Fibroblast of skin of back (primary cell): ENCODE measurements at places on chromosomes 11 and 22.

GRCh38 chr22:36550701-36551495 lies 21.9 kb upstream of the EIF3D start:
- no peak for DNase-seq

DNA sequence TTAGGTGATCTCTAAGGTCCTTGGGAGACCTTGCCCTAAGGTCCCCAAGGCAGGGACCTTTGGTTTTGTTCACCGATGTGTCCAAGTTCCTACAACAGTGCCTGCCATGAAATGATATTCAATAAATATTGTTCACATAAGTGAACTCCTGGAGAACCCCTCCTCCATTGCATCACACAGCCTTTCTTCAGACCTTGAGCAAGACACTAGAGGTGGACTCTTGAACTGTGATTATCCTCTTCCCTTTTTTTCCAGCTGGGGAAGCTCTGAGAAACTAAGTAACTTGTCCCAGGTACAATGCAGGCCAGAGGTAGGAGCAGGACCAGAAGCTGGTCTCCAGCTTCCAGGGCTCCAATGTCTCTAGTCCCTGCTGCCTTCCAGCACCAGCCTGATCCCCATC lies 76.6 kb upstream of the LMO1 start:
- no peak for DNase-seq

- DNase-seq = no peak
These were observed 1.9 kb upstream of the DGAT2 start for GRCh38 chr11:75766443-75767227.

DNA sequence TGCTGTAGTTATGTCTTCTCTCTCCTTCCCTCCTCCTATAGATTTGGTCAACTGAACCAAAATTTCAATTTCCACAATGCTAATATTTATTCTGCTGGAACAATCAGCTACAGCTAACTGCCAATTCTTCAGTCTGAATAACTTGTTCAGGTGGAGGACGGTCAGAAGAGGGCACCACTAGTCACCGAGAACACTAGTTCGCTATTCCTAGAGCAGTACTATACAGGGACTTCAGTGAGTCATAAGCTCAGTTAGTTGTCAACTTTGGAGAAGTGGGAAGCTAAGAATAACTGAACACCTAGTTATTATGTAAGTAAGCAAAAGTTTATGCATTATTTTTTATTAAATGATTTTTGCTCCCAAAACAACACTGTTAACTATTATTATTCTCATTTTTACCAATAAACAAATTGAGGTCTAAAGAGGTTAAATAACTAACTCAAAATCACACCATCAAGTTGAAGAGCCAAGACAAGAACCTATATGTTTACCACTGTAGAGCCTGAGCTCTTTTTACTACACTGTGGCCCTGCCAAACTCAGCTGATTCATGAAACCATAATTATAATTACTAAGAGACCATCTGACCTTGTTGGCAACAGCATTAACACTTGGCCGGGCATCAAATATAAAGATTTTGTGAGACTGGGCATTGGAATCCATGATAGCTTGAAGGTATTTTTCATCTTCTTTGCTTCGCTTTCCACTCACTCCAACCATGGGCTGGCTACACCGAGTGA lies 59.0 kb downstream of the CEP57 start:
- peak; percentile 80 for DNase-seq

DNA sequence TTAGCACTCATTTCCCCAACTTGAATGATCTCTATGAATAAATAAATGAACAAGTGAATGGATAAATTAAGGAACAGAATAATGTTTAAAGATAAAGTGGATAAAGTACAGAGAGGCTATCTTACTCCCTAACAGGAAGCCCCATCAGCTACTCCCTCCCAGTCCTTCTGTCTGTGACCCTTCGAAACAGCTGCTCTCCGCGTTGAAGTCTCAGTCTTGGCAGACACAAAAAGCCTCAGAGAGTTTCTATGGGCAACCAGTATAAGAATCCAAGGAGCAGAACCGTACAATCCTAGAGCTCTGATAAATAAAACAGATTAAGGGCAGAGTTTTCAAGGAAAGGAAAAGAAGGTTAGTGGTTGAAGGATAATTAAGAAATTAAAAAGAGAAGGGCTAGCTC lies 35.0 kb downstream of the GUCY1A2 start:
- DNase-seq = no peak

DNA sequence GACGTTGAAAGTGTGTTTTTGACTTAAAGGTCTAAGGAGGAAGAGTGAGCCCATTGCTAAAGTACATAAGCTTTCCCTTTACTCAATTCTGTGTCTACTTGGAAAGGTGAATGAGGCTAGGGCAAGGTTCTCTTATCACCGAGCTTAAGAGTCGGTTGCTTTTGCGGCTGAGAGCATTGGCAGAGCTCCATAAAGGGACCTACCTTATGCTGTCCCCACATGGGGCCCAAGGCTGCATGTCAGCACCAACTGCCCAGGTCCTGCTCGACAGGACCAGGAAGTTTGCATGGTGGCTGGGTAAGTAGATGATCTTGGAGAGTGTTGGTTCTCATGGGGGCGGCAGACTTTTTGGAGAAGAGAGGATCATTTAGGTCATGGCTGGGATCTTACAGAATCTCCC lies 91.2 kb downstream of the ZBTB16 start:
- DNase-seq = no peak

DNA sequence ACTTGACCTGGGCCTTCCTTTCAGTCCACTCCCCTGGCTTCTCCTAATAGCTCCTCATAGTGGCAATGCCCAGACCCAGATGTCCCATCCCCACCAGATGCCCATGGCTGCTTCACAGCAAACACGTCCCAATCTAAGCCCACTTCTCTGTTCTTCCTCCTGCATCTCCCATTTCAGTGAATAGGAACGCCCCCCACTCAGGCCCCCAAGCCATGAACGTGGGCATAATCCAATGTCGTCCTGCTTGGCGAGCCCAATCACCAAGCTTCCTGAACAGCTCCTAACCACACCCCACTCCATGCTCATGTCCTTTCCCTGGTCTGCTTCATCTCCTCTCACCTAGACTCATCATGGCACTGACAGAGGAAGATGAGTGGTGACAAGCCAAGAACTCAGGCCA lies 8.9 kb downstream of the IL18BP start:
- DNase-seq = no peak

DNA sequence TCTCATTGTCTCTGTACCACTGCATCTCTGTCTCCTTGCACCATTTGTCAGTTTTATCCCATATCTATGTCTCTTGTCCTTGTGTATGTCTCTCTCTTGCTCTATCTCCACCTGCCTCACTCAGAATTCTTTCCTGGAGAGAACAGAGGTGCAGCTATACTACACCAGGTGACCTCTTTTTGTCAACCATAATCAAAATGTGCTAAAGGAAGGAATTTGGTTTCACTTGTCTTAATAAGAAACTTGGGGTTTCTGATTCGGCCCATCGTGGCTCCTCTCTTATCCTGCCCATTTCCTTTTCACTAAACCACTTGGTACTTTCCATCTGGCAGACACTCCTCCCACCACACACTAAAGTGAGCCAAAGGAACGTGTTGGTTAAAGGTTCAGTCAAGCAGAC lies 2.0 kb upstream of the C11orf42 start:
- DNase-seq = no peak

DNA sequence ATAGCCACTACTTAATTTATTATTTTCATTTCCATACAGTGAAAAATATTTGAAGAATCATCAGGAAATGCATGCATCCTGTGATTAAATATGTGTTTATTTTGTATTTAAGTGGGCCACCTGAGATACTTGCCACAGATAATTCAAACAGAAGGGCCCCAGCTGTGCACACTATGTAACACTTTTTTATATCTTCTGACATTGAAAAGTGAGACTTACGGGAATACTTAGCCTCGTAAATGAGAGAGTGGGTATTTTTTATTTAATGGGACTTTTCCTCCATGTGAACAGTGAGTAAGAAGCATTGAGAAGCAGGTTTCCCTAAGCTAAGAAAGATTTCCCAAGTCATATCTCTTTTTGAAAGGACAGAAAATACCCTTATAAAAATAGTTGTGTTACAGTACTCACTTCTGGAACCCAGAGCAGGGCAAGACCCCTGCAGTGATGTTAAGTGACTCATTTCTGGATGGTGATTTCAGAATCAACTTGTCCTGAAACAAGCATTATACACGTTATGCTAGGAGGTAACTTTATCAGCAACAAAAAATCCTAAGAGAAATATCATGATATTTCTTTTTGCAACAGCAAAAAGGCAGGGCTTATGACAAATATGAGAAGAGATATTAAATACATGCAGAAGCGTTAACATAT lies 478.1 kb upstream of the CHORDC1 start:
- no peak for DNase-seq

DNA sequence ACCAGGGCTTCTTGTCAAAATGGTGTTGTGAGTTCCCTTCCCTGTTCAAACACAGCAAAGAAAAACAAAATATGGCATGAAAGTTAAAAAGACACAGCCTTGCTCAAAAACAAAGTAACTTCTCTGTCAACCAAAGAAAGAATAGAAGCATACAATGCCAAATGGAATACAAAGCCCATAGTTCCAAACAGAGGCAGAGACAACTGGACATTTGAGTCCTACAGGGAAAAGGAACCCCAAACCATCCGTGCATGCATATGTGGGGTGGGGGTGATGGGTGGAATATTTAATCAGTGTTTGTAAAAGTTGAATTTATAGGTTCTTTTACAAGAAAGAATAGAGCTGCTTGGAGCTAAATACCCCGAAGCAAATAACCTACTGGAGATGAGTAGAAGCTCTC lies 218.7 kb downstream of the FAM76B start:
- no peak for DNase-seq

DNA sequence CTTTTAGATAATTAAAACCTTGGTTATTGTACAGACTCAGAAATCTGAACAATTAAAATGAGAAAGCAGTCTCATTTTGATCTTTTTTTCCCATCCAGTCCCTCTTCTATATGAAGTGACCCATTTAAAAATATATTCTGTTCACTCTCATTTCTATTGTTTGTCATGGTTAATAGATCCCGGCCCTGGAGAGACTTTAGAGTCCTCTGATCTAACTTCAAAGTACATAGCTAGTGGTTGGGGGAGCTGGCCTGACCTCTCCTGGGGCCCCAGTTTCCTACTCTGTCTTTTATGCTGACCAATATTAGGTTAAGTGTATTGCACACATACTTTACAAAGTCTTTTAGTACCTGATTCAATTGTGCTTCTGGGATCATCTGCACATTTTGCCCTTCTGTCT lies 13.5 kb downstream of the MRPL48 start:
- DNase-seq = no peak

GRCh38 chr22:25923914-25924313 lies 181.9 kb downstream of the MYO18B start:
- no peak for DNase-seq

GRCh38 chr11:78840200-78840599 lies 265.5 kb upstream of the NARS2 start:
- peak; percentile 56 for DNase-seq

- DNase-seq = no peak
These were observed 3.0 kb upstream of the SCUBE2 start for GRCh38 chr11:9094420-9094819.
